Cardiac septum (tissue), 1 donor: ENCODE measurements at places on chromosomes 16 and 17. TPM values are rescaled to one million over a fixed set of nuclear protein-coding genes. Genes with fewer than 3 reads are reported as not detected.

The OTOA gene
- 0.11 TPM for total RNA-seq

GRCh38 chr17:14211246-14211645, 25.4 kb downstream of the CDRT15 start:
- no peak for DNase-seq

DNA sequence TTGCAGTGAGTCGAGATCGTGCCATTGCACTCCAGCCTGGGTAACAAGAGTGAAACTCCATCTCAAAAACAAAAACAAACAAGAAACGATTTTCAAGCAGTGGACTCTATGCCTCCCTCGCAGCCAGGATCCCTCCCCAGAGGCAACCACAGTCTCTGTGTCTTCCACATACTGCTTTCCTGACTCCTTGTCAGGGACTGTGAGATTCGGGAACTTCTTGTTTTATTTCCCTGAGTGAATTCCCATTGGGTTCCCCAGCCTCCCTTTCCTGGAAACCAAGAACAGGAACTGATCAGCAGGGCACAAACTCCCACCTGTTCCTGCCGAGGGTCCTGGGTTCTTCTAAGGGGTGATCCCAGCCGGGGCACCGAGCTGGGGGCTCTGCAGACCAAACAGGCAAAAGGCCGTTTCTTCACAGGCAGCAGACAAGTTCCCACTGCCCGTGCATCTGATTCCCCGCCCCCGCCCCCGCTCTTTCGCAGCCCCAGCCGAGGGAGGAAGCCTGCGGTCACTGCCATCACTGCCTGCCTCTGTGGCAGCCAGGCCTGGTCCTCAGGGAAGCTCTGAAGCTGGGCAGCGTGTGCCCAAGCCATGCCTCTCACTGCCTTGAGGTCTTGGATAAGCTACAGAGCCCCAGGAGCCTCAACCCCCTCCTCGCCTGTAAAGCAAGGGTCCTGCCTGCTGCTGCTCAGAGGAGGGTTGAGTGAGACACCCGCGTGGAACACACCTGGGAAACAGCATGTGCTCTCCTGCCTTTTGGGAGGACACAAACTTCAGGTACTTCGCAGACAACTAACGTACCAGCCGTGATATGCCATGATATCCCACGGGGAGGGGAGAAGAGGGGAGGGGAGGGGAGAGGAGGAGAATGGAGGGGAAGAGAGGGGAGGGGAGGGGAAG, 5.5 kb upstream of the PIEZO1 start:
- DNase-seq = peak; percentile 90

GRCh38 chr16:2480948-2481347, 6.0 kb downstream of the TBC1D24 start:
- no peak for DNase-seq

DNA sequence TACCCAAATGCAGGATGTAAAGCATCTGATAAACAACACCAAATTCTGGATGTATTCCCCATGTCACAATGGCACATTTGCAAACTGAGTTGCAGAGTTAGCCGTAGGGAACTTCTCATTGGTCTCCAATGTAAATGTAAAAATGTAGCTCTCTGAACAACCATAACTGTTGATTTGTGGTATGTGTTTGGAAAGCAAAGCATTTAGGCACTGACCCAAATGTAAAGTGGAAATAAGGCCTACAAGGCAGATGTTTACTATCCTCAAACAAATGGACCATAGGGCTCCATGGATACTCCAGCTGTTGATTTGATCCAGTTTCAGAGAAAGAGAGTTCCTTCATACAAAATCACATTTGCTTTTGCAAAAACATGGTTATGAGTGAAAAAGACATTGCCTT, 223.0 kb upstream of the ELAC2 start:
- DNase-seq = no peak
